ENCODE measurements at places on chromosomes 3 and 15. TPM values are rescaled to one million over a fixed set of nuclear protein-coding genes. Genes with fewer than 3 reads are reported as not detected.

GRCh38 chr3:13018043-13018451 is 55.2 kb downstream of the IQSEC1 start:
- DNase-seq: no peak

The RBM5 gene
- total RNA-seq: 142 TPM

- DNase-seq: peak; percentile 64
Observed at GRCh38 chr3:38521391-38521987, 25.3 kb downstream of the EXOG start.

- no peak for DNase-seq
Observed at GRCh38 chr15:69476704-69477473, 24.3 kb downstream of the RPLP1 start.

DNA sequence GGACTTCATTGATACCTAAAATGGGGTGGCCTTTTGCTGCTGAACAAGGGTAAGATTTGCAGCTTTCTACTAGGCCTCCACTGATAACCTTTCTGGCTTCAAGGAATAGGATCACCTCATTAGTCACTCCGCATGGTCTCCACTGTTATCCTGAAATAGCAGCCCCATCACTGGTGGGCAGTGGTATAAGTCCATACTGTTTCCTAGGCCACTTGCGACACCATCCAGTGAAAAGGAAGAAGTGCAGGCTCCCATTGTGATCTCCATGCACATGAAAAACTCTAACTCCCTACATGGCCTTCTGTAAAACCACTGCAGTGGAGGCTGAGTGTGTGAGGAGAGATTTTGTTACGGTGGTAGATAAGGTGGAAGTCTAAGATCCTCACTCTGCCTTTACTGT is 1455.9 kb downstream of the SI start:
- no peak for DNase-seq

- no peak for DNase-seq
Observed at GRCh38 chr3:56415652-56416051, 52.6 kb downstream of the ERC2 start.

The SLC6A1 gene
- total RNA-seq: 5.3 TPM

The ZNF662 gene
- 2.8 TPM for total RNA-seq

The MCF2L2 gene
- 1.1 TPM for total RNA-seq

The CNBP gene
- 307 TPM for total RNA-seq

DNA sequence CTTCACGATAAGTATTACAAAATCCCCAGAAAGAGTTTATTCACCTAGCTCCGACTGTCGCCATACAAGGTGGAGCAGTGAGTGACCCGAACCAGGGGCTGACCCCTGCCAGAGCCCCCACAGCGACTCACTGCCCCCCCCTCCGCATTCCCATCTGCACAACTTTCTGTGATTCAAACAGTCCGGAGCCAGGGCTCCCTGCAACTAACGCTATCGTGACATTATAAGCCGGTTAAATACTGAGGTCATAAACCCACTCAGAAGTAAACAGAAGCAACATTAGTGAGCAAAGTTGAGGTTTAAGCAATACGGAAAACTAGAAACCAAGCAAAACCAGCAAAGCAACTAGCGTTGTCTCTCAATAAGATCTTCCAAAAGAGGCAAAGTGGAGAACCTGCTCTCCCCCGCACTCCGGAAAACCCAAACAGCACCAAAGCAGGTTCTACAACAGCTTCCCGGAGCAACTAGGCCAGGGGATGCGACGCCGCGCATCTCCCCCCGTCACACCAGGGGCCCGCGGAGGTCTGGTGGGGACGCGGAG is 642 bp downstream of the SCAP start:
- DNase-seq: peak; percentile 47

All from thymus (tissue), 14 donors.